ENCODE measurements at places on chromosomes 5 and 9.

DNA sequence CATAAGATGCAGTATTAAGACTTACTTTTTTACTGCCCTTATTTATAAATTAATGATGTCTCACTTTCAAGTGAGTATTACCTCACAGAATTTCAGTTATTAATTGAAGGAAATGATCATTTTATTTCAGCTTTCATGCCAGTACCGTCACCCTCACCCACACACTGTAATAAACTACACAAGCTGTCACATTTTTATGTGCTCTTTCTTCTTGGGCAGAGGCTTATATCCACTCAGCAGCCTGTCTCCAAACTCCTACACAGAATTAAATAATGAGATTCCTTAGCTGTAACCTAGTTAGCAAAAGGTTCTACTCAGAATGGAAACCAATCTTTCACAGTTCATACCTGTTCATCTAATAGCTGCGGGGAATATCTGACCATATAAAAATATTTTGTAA, 1915.8 kb upstream of the CDH6 start:
- DNase-seq, result no peak

GRCh38 chr9:35914301-35914807, 5.1 kb downstream of the SPAAR start:
- DNase-seq, result no peak

DNA sequence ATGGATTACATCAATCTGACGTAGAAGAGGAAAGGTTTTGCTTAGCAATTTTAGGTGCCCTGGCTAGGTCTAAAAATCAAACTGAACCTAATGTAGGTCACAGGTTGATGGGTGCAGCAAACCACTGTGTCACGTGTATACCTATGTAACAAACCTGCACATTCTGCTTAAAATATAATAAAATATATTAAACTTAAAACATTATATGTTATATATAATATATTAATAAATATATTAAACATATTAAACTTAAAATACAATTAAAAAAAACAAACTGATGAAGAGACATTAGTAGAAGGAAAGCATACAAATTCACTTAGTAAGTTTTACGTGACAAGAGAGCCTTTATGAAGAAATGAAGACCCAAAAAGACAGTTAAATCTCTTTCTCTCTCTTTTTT, 51.7 kb upstream of the FBXL17 start:
- DNase-seq, result no peak

DNA sequence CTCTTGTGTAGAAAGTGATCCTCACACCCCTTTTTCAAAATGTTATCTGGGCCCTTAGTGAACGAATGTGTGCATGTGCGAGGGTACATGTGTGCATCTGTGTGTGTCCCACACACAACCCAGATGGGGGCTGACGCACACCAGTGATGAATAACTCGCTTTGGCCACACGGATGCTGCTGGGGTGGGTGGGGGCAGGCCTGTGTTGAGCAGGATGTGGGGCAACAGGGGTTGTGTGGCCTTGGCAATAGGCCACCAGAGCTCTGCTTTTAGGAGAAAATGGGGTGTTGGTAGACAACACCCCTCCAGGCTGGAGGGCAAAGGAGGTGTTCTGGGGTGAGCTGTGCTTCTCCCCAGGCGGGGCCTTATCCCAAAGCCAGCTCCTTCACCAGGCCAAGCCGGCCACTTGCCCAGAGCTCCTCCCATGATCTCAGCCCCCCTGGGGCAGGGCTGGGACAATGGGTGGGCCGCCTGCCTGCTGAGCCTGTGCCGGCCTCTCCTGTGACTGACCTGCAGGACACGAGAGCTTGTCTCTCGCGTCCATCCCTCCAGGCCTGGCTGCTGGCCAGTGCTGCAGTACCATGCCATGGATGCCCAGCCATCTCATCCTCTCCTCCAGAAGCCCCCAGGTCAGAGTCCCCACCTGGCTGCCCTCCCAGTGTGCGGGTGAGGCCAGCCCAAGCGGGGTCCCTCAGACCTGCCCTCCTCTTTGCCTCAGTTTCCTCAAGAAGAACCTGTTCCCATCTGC, 1.7 kb downstream of the DBN1 start:
- DNase-seq, result no peak

- DNase-seq, result no peak
Observed at GRCh38 chr5:122264610-122265009, 47.4 kb upstream of the SNCAIP start.

DNA sequence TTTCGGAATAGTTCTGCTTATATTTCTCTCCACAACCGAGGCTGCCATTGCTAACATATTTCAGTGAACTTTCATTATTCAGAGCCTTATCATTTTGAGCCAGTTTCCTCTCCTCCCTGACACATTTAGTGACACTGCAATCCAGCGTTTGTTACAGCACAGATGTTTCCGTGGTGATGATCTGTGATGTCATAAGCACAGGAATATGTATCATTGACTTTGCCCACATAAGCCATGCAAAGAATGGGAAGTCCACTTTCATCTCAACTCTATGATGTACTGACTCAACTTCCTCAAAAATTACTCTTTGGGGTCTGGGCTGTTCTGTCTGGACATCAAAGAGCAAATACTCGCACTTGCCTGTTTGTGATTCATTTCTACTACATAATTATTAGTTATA, 291.8 kb downstream of the EBF1 start:
- DNase-seq, result no peak

DNA sequence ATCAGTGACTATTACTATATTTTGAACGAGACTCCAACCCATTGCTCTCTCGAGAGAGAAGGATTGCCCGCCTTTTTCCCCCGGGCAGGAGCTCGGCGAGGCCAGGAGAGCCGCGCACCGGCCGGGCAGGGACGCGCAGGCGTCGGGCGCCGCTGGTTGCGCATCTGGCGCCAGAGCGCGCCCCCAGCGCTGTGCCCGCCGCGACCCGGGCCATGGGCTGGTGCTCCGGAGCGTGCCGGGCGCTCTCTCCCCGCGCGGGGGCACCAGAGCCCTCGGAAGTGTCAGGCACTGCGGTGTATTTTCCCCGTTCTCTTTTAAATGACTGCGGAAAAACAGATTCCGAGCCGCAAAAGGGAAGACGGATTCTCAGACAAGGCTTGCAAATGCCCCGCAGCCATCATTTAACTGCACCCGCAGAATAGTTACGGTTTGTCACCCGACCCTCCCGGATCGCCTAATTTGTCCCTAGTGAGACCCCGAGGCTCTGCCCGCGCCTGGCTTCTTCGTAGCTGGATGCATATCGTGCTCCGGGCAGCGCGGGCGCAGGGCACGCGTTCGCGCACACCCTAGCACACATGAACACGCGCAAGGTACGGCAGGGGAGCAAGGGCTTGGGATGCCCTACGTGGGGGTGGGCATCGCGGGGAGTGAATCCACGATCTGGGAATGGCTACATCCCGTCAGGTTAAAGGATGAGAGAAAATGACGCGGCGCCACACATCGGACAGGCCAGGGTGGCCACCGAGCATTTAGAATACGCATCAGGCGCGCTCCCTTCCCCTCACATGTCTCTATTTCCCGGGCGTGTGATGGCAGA, 1.1 kb upstream of the NTRK2 start:
- no peak for DNase-seq

GRCh38 chr5:7325975-7326913, 69.7 kb upstream of the ADCY2 start:
- DNase-seq, result no peak

DNA sequence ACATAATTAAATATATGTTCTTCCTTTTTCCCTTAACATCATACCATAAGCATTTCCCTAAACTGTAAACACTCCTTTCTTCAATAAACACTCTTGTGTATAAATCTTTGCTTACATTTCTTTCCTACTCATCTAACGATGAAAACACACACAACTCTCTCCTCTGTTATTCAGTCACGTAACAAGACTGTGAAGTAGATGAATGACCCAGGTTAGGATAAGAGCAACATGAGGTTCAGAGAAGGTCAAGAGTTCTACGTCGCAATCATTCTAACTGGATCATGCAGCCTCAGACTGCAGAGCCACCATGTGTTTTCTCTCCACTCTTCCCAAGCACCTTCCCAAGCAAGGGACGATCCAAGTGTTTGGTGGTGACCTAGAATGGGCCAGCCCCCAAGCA, 70.5 kb upstream of the SPTLC1 start:
- no peak for DNase-seq

GRCh38 chr9:136962163-136962562, 10.1 kb downstream of the LCN12 start:
- DNase-seq, result no peak

DNA sequence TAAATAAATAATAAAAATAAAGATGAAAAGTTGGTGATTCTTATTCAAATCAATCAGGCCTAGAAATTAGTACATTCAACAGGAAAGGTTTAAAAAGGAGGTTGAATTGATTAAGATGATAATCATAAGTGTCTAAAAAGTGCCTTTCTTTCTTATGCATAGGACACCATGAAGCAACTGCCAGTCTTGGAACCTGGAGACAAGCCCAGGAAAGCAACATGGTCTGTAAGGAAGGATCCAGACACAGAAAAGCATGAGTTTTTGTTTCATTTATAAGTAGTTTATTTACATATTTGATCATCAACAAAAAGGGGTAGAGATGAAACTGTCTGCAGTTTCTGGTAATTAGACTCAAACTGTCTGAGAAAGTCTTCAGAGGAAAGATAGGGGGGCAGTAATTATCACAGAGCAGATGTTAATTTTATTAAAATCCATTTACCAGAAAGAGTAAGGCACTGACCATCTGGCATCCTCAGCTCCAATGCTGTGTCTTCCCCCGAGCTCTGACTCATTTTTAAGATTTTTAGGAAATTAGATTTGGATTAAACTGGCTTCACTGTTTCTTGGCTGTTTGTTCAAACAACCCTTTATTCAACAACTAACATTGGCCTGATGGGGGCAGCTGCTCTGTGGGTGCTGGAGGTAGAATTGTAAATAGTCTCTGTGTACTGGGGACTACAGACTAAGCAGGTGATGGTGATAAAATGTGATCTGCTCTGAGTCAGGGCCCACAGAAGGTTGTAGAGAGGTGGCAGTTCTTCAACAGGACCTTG, 2.7 kb downstream of the RABEPK start:
- no peak for DNase-seq

DNA sequence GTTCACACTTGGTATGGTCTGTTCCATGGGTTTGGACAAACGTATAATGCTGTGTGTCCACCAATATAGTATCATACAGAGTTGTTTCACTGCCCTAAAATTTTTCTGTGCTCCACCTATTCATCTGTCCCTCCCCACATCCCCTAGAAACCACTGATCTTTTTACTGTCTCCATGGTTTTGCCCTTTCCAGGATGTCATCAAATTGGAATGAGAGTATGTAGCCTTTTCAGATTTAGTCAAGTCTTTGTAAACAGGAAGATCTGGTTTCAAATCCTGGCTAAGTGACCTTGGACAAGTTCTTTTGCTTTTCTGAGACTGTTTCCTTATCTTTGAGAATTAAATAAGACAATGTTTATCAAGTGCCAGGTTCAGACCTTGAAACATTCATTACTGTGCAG, 13.2 kb upstream of the LVRN start:
- DNase-seq, result no peak

DNA sequence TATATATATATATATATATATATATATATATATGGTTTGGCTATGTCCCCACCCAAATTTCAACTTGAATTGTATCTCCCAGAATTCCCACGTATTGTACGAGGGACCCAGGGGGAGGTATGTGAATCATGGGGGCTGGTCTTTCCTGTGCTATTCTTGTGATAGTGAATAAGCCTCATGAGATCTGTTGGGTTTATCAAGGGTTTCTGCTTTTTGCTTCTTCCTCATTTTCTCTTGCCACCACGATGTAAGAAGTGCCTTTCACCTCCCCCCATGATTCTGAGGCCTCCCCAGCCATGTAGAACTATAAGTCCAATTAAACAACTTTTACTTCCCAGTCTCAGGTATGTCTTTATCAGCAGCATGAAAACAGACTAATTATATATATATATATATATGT, 52.3 kb upstream of the ADAMTS2 start:
- DNase-seq, result no peak

- DNase-seq, result no peak
Observed at GRCh38 chr5:91976451-91976850, 593.3 kb upstream of the ARRDC3 start.

DNA sequence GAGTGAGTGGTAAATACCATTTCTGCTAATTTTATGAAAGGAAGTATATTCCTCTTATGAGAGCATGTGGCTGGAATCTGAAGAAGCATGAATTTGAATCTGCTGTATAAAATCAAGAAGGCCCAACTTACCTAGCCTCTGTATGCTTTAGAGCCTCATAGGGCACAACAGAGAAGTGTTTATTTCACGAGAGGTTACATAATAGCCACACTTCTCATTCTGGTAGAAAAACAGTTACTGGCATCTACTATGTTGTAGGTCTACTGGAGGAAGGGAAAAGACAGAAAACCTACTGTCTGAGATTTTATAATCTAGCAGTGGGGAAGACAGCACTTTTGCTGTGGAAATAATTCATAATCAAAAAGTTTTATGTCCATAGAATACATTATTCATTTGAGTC, 172.6 kb upstream of the ZNF608 start:
- DNase-seq, result no peak

DNA sequence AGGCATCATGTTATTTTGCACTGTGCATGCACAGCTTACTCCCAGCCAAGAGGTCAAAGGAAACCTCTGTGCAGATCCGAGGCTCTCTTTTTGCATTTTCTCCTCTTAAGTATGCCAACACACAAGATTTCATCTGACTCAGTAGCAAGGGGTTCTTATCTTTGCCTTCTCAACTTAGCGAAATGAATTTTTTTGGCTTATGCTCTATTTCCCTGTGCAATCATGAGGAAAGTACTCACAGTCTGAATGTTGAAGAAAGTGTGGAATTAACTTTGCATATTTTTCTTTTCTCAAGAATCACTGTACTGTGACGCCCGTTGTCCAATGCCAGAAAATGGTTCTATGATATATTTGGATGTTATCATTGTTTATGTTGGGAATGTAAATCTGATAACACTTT, 173.5 kb upstream of the FBXL7 start:
- no peak for DNase-seq

DNA sequence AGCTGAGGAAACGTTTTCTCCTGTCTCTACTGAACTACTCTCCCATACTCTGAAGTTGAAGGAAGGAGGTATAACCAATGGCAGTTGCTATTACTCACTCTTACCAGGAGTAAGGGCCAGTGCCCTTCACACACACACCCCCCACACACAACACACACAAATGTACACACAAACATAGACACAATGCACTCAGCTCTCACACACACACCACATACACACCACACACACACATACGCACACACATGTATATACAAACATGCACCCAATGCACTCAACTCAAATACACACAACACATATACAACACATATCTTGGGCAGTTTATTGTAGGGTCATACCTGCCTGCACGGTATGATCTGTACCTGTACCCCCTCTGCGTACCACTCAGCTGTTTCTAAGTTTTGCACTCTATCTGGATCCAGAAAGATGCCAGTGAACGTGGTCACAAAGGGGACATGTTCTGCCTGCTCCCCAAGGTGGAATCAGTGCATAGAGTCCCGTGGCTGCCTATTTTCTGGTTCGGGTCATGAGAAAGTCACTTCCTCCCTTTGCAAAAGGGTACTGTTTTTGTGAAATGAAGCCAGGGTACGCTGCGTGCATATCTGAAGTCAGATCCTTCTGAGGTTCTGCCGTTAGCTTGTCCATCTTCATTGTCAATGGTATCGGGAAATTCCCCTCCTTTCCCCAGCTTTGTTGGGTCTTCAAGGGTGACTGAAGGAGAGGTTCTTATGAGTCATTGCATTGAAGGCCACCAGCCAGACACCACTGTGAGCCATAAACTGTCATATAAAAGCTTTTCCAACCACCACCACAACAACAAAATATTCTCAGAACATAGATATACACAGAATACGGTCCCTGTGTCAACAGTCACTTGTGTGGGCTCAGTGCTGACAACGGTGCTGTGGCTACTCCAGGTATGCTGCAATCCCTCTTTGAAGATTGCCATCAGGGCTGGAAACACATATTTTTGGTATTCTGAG, 131.9 kb downstream of the UGCG start:
- DNase-seq, result no peak

All from stimulated activated CD8-positive, alpha-beta memory T cell treated with anti-CD3 and anti-CD28 coated beads, Interleukin-4, amount 100 ng/mL, for 1 hour (primary cell).